Brain (organoid and tissue), 16 donors: ENCODE measurements at places on chromosomes 1 and 21.

DNA sequence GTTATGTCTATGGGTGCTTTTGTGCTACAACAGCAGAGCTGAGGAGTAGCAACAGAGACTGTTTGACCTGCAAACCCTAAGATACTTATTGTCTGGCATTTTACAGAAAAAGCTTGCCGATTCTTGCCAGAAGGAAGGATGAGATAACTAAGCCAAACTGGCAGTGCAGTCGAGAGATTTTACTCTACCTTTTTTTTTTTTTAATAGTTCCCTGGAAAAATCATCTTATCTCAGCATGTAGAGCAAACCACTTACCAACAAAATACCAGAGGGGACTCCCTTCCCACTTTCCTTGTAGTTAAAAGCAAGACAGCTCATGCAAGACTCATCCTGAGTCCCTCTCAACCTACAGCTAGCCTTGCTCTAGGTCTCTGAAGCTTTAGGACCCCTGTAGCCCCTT is 132.9 kb downstream of the SYT2 start:
- no peak for DNase-seq

DNA sequence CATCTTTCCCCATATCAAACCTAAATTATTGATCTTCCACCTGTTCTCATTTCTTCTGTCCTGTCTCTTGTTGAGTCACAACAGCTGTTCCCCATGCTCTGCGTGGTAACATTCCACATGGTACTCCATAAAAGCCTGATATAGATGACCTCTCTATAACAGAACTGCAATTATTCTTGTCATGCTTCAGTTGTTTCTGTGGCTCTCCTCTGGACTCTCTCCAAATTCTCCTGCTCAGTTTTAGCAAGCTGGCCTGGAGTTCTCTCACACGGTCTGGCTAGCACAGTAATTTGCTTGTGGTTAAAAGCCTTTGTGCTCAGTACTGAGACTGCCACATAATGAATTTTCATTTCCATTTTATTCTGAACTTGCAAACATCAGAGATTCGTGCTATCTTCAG is 10.6 kb upstream of the LRRC39 start:
- DNase-seq: peak; percentile 92

- no peak for DNase-seq
Measured at GRCh38 chr1:215865060-215865459, 298.0 kb downstream of the KCTD3 start.

- no peak for DNase-seq
Measured at GRCh38 chr1:222561656-222562055, 13.8 kb upstream of the HHIPL2 start.

DNA sequence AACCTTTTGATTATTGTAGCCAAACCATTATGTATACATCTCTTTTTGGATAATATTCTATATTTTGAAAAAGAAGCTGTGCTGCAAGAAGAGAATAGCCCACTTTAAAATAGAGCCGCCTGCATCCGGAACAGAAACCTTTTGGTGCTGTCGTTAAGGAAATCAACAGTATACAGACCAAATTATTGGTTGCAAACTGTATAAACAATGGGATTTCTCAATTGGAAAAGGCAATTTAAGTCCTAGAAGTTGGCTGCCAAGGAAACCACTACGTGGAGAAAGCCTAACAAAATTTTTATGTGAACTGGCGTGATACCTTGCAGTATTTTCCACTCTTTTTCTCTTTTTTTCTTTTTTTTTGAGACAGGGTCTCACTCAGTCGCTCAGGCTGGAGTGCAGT is 25.8 kb downstream of the DESI2 start:
- DNase-seq: no peak

- DNase-seq: no peak
Measured at GRCh38 chr1:161956097-161956496, 67.6 kb downstream of the OLFML2B start.

- no peak for DNase-seq
Measured at GRCh38 chr21:31460980-31461379, 116.9 kb upstream of the TIAM1 start.

GRCh38 chr1:178953538-178954324 is 72.0 kb upstream of the FAM20B start:
- no peak for DNase-seq

GRCh38 chr1:119327094-119327449 is 41.5 kb upstream of the HAO2 start:
- DNase-seq: peak; percentile 90

GRCh38 chr1:43147625-43148327 is 24.3 kb downstream of the EBNA1BP2 start:
- DNase-seq: peak; percentile 92

DNA sequence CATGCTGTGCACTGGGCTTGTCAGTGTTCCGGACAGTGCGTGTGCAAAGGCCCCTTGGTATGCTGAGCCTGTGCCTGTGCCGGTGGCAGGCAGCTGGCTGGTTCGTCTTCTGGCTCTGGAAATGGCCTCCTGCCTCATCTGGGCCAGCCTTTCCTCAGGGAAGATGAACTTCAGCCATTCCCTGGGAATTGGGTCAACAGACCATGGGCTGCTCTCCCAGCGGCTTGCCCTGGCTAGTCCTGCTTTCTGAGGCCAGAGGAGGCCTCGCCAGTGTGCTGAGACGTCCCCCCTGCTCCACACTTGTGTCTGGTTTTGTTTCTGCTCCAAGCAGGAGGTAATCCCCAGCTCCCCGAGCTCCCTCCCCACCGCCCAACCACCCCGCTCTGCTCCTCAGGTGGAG is 32.6 kb upstream of the RD3 start:
- no peak for DNase-seq

DNA sequence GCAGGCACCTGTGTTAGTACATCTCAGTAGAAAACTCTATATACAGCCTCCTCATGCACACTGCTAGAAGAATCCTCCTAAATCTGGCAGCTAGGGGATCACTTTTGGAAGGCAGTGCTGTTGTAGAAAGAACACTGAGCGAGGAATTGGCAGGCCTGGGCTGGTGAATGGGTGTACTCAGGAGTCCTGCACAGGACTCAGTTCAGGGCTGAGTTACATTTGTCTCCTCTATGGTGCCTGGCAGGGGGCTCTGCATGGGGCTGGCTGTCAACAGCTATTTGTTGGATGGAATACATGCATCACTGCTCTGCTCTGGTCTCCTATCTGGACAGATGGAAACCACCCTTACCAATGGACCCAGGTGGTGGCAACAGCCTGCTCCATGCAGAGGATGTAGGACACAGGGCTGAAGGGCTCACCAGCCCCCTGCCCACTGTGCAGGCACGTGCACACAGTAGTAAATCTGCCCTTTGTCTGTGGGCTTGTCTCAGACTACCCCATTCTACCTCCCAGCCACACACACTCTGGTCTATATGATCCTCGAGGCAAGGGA is 74.2 kb downstream of the LRIG2 start:
- DNase-seq: no peak

- no peak for DNase-seq
Measured at GRCh38 chr1:1788136-1788535, 9.9 kb upstream of the NADK start.

DNA sequence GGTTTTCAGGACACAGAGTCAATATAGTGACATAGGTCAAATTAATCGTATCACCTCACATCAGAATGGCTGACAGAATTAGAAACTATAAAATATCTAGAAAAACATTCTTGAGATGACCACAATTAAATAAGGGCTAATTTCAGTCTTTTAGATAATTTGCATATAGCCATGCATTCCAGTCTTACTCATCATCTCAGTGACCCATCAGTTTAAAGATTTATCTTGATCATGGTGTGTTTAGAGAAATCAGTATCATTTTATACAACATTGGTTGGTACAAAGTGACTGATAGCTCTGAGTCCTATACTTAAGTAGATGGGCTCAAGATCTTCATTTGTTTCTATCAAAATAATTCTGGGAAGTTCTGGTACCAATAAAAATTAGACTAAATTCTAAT is 262.3 kb upstream of the SNX7 start:
- no peak for DNase-seq

- DNase-seq: no peak
Measured at GRCh38 chr1:180899262-180899661, 13.4 kb upstream of the KIAA1614 start.

GRCh38 chr1:41658431-41659158 is 174.1 kb upstream of the EDN2 start:
- DNase-seq: no peak

DNA sequence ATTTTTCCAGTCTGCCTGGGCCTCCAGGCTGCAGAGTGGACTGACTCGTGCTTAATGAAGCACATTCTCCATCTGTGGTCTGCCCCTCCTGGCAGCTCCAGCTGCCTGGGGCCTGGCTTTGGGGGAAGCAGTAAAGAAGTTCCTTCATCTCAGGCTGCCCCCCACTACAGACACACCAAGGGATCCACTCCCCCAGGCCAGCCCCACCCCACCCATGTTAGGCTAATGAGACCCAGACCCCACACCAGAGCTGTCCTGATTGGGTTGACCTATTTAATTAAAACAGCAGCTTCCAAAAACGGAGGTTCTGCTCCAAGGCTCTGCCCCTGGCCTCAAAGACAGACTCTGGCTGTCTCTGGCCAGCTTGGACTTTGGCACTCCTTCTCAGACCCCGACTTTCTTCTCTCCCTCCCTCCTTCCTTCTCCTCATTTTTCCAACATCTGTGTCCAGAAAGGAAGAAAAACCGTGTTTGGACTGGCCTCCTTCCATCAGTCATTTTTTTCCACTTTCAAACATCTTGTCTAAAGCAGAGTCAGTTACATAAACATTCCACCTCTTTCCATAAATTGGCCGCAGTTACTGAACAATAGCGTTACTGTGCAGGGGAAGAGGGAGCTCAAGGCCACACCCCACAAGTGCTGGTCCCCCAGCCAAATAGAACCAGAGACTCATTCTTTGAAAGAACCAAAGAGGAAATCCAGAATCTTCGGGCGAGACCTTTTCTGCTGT is 29.7 kb downstream of the SERTAD4 start:
- no peak for DNase-seq

DNA sequence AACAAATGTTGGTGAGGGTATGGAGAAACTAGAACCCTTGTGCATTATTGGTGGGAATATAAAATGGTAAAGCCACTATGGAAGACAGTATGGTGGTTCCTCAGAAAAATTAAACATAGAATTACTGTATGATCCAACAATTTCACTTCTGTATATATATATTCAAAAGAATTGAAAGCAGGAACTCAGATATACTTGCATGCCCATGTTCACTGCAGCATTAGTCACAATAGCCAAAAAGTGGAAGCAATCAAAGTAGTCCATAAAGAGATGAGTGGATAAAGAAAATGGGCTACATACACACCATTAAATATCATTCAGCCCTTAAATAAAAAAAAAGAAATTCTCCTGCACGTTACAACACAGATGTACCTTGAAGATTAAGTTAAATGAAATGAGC is 34.1 kb downstream of the ABL2 start:
- DNase-seq: no peak

- no peak for DNase-seq
Measured at GRCh38 chr21:31671146-31671716, 11.7 kb downstream of the SOD1 start.

- DNase-seq: no peak
Measured at GRCh38 chr1:98516306-98516705, 145.2 kb upstream of the SNX7 start.

- DNase-seq: no peak
Measured at GRCh38 chr21:34363733-34364132, at the start of gene KCNE2. KCNE2 (plus strand) TSS chr21:34364006; CDS start chr21:34370479, 6,473 bp downstream.

- DNase-seq: peak; percentile 45
Measured at GRCh38 chr1:220891224-220892085, 12.2 kb downstream of the HLX start.

DNA sequence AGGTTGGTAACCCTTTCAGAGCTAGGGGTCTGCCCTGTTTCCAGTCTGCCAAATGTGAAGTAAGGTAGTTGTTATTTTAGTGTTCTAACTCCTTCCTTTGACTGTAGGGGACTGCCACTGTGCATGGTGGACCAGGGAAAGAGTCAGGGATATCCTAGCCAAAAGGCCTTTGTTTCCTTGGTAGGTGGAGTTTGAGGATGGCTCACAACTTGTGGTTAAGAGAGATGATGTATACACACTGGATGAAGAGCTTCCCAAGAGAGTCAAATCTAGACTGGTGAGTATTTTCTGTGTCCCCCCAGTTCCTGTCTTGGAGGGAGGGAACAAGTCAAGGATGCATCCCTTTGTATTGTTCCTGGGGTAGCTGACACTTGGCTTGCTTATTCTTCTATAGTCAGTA is 3.5 kb upstream of the ST3GAL3 start:
- no peak for DNase-seq

DNA sequence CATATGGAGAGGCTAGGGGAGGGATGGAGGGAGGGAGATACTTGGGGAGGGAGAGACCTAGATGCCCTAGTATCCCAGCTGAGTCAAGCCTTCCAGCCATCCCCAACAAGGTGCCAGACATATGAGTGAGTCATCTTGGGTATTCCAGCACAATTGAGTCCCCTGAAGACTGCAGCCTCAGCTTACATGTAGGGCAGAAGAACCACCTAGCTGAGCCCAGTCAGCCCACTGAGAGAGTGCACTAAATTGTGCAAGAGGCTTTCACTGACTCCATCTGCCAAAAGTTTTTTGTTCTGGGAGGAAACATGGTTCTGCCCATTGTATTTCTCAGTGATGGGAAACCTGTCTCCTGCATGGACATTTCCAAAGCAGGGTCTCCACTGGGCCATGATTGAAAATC is 76.4 kb downstream of the FOXD2 start:
- no peak for DNase-seq
